ENCODE measurements at places on chromosomes 16 and 17. TPM values are rescaled to one million over a fixed set of nuclear protein-coding genes. Genes with fewer than 3 reads are reported as not detected.

GRCh38 chr16:17759451-17760390 is 289.0 kb upstream of the XYLT1 start:
- no peak for DNase-seq

DNA sequence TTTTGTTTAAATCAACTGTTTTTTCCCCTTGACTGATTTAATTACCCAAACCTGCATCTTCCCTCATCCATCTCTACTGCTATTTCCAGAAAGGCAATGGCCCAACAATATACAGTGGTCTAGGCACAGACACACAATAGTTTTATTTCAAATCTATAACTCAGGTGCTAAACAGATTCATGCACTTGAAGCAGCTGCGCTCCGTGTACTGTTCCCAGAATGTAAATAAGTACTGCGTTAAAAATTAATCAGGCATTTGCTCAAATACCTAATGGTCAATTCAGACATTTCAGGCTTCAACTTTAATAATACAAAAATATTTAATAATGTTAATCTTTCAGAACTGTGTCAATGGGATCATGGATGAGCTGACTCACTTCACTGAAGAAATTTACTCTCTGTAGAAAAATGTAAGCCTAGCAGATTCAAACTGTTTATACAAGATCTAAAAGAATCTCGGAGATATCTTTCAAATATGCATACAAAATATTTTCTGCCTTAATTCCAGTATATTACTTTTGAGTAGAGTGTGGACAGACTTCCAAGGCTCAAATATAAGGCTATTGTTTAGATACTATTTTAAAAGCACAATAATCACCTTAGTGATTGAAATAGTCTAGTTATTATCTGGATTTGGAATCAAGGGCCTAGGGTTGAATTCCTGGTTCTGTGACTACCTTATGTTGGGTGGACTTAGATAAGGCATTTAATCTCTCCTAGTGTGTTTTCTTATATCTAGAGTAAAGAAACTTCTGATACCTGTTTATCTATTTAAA is 97.4 kb upstream of the PSMD7 start:
- no peak for DNase-seq

DNA sequence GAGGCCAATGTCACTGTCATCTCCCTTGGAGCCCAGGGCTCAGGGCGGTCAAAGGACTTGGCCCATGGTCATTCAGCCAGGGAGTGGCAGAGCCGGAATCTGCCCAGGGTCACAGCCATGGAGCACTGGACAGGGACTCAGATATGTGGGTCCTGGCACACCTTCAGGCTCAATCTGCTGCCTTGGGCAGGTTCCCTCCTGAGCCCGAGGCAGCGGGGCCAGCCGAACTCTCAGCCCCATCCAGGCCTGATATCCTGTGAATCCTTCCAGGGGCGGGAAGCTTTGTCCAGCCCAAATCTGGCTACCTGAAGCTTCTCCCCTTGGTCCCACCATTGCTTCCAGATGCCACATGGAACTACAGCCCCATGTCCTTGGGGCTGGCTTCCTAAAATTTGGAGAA is 12.2 kb upstream of the CDIPT start:
- no peak for DNase-seq

- DNase-seq = no peak
Measured at GRCh38 chr16:57590654-57591085, 37.8 kb upstream of the ADGRG1 start.

DNA sequence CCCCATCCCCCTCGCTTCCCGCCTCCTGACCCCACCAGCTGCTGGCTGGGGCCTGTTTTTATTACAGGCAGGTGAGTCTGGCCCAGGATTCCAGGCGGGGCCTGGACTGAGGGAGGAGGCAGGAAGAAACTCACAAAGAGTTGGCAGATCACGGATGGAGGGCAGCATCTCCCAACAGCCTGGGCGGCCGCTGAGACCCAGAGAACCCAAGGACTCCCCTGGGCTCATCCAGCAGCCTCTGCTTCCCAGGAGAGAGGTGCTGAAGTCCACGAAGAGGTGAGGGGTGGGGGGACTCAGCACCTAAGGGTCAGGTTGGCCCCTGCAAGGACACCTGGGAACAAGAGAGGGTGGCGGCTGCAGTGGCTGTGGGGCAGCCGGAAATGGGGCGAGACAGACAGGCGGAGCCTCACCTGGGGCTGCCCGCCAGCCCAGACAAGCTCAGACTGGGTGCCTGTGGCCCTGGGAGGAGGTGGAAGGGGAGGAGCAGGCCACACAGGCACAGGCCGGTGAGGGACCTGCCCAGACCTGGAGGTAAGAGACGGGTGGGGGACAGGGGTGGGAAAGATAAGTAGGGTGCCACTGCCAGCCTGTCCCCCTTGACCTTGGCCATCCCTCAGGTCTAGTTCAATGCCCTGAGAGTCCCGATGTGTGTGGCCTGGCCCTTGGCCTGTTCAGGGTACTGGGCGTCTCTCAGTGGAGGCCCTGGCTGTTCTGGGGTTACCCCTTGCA is 8.7 kb upstream of the ADGRG1 start:
- no peak for DNase-seq

DNA sequence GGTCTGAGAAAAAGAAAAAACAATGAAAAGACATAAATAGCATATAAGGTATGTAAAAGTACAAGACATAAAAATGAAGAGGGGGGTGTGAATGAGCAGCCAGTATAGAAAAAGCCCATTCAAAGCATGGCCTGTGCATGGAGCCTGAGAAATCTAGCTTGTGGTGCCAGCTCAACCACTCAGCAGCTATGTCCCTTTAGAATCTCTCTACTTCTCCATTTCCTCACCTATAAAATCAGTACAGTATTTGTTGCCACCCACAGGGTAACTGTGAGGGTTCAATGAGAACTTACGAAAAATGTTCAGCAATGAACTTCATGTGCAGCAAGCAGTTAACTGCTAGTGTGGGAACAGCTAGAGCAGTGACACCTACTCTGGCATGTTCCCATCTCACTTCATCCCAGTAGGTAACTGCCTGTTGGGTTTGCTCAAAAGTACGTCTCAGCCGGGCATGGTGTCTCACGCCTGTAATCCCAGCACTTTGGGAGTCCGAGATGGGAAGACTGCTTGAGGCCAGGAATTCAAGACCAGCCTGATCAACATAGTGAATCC is 15.3 kb downstream of the CYTH1 start:
- DNase-seq = peak; percentile 46

GRCh38 chr16:67458121-67458641 is 22.8 kb downstream of the ATP6V0D1 start:
- DNase-seq = no peak

DNA sequence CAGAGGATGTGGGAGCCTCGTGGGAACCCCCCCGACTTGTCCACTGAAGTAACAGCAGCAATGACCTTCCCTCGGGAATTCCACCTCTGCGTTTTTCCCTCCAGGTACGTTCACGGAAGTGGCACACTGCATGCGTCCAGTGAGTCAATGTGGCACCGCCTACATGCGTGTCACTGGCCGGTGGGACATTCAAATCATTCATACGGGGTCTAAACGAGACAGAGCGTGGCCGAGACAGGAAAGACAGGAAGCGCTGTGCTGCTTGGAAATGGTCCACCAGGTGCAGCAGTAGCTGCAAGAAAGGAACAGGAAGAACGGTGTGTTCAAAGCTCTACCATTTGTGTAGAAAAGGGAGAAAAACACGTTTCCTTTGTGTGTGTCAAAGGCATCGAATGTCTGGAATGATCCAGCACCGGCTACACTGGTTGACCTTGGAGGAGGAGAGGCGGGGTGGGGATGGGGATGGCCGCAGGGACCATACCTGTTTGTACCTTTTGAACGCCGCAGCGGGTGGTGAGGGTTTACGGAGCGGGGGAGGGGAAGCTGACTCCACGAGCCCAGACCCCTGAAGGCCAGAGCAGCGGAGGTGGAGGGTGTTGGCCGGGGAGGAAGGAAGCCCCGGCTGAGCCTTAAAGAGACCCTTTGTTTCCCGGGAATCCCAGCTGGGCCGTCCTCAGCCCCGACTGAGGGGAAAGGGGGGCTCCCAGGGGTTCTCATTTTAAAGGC is 1.7 kb upstream of the PGAP6 start:
- DNase-seq = peak; percentile 82

DNA sequence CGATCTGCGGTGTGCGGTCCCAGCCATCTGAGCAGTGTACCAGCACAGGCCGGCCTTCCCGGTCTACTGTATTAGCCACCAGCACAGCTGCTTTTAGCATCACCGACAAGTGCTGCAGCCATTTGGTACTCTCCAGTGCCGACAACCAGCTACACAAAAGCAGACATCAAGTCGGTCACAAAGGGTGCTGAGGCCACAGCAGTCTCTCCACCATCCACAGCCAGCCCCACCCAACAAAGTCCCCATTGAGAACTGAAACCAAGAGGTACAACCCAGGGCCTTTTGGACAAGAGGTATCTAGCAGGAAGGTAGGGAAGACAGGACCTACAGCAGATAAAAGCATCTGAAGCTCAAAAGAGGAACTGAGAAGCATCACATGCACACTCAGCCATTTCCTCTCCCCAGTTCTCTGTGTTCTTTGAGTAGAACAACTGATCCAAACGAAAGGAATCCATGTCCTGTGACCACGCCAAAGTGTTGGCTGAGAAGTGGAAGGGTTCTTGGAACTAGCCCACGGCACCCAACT is 9.5 kb downstream of the MTMR4 start:
- peak; percentile 88 for DNase-seq

- no peak for DNase-seq
Measured at GRCh38 chr16:20673071-20673806, 24.2 kb downstream of the ACSM1 start.

DNA sequence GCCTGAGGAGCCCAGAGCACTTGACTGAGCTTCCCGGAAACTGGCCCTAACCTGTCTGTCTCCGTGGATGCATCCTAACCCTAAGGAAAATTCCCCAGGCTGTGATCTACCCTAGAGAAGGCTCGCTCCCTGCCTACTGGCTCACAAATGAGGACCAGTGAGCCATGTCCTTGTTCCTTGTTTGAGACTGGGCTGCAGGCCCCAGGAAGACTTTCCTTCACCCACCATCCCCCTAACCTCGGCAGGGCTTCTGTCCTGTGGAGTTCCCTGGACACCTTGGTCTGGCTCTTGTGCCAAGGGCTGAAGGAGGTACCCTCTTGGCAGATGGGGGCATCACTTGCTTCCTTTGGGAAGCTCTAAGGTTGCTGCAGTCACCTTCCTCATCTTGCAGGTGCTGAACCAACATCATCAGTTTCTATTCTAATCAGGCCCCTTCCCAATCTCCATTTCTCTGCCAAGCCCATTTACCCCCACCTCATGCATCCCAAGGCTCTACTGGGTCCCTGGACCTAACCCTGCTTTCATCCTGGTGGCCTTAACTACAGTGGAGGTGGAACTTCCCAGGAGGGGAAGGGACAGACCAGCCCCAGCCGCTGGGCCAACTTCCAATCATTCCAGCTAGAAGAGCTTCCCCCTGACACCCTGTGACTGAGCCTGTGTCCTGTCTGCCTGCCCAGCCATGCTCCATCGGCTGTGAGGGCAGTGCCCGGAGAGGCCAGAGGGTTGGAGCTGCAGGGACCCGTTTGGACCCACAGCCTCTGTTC is 12.4 kb downstream of the RNF40 start:
- peak; percentile 19 for DNase-seq

DNA sequence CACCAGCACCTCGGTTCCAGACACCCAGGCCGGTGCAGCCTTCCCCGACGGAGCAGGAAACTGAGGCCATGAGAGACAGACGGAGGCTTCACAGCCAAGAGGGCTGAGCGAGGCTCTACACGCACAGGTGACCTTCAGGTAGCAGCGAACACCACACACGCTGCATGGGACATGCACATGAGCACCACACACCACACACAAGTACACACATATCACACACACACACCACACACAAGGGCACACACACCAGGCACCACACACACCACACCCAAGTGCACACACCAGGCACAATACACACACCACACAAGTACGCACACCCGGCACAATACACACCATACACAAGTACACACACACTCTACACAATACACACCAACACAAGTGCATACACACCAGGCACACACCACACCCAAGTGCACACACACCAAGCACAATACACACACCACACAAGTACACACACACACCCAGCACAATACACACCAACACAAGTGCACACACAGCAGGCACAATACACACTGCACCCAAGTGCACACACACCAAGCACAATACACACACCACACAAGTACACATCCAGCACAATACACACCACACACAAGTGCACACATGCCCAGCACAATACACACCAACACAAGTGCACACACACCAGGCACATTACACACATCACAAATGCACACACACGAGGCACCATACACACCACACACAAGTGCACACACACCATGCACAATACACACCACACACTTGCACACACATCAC is 33.4 kb upstream of the ZNF469 start:
- DNase-seq = no peak

GRCh38 chr16:82580298-82580890 is 46.4 kb upstream of the CDH13 start:
- no peak for DNase-seq

DNA sequence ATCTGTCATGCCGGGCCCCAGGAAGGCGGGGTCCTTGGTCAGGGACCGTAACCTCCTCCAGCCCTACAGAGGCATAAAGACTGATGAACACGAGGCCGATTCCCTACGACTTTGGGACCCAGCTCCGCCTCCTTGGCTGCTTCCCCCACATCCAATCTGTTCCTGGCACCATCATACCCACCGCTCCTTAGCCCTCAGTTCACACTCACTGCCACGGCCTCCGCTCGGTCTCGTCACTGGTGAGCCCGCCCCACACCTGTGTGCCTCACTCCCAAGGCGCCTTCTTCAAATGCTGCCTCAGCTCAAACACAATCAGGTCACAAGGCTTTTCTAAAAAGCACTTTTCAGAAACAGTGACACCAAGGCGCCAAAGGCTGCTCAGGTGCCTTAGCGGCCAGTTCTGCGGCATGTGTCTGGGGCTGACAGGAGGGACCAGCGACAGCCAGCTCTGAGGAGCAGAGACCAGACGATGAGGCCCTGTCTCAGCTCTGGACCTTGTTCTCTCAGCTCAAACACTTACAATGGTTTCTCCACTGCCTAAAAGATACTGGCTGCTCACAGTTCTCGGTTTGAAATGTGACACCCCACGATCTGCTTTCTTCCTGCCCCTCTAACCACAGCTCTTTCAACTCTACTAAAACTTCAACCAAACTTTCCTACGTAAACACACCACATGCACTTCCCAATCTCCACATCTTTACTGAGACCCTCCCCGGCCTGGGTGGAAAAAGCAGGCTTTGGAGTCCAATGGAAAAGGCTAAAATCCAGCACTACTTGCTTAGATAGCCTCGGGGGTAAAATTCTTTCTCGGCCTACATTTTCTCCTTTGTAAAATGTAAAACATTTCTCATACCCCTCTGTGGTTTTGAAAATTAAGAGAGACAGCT is 33.2 kb downstream of the CYB5D2 start:
- no peak for DNase-seq

Gene SCNN1G
- total RNA-seq = not detected

Gene ZNF205
- not detected for total RNA-seq

Gene TBC1D3G
- not detected for total RNA-seq

Gene GPR142
- not detected for total RNA-seq

Gene LGALS9B
- total RNA-seq = not detected

Gene GNG13
- not detected for total RNA-seq
